ENCODE measurements at places on chromosomes 7 and 10. TPM values are rescaled to one million over a fixed set of nuclear protein-coding genes. Genes with fewer than 3 reads are reported as not detected.

Gene MRLN
- not detected for total RNA-seq

Gene ASIC3
- 4.7 TPM for total RNA-seq

Gene SRRM3
- not detected for total RNA-seq

Gene GPR37
- not detected for total RNA-seq

DNA sequence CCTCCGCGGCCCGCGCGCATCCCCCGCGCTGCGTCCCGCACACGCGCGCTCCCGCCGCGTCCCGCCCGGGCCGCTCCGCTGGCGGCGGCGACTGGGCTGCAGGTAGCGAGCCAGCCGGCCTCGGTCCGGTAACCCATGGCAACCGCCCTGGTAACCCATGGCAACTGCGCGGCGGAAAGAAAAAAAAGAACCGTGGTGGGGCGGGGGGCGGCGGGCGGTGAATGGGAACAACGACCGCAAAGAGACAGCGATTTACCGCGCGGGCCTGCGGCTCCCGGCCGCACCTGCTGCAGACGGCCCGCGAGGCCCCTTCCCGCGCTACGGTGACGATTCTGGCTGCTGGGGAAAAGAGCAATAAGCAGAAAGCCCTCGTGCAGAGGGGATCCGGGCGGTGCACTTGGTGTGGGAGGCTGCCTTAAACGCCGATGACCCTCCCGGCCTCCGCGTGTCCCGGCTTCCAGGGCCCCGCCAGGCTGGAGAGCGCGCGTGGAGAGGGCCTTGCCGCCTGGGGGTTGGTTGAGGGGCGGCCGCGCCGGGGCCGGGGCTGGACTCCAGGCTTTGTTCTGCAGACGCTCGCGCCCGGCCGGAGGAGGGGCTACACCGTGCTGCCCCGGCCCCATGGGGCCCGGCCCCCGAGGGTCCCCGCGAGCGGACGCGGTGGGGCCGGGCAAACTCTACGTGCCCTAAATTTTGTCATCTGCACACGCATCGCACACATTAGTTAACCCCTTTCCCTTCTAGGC lies 84.7 kb downstream of the SNX10 start:
- peaks cover 9% of the 10 kb centered on the region for H3K27me3 ChIP-seq
- peaks cover 11% of the 10 kb centered on the region for H3K36me3 ChIP-seq
- peak overlapping the region; percentile 75 for H3K4me3 ChIP-seq
- H3K4me1 ChIP-seq: peaks cover 8% of the 10 kb centered on the region

GRCh38 chr10:30984563-30985328 lies 46.9 kb downstream of the ZNF438 start:
- H3K4me3 ChIP-seq: peak overlapping the region; percentile 30
- no peaks in the 10 kb centered on the region for H3K27me3 ChIP-seq
- H3K36me3 ChIP-seq: peaks cover 8% of the 10 kb centered on the region
- no peak for DNase-seq
- peak overlapping the region; percentile 39 for H3K27ac ChIP-seq

DNA sequence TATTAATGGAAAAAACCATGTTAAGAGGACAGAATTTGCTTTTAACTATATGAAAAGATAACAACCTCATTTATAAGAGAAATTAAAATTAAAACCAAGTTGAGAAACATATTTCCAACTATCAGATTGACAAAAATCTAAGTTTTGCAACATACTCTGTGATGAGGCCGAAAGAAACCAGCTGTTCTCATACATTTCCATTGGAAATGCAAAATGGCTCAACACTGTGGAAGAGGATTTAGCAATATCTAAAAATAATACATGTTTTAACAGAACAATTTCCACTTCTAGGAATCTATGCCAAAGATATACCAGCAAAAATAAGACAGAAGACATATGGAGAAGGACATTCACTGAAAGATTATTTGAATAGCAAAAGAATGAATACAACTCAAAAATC lies 268.8 kb downstream of the DYNC1I1 start:
- H3K27ac ChIP-seq: no peak overlapping the region
- H3K4me1 ChIP-seq: no peaks in the 10 kb centered on the region
- H3K4me3 ChIP-seq: no peak overlapping the region
- H3K36me3 ChIP-seq: no peaks in the 10 kb centered on the region

DNA sequence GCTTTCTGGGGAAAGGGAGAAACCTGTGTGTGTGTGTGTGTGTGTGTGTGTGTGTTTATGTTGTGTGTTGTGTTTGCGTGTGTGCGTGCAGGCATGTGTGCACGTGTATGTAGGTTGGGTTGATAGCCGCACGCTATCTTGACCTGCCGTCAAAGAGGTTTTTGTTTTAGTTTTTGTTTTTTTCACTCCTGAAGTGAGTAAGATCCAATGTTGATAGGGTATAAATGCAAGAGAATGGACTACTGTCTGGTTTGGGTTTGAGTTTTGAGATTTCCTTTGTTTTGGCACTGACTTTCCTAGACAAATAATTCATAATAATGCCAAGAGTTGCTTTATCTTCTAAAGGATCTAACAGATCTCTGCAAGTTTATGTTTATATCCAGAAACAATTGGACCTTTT lies 27.8 kb downstream of the POU6F2 start:
- no peak overlapping the region for H3K4me3 ChIP-seq
- no peaks in the 10 kb centered on the region for H3K27me3 ChIP-seq
- H3K36me3 ChIP-seq: no peaks in the 10 kb centered on the region

DNA sequence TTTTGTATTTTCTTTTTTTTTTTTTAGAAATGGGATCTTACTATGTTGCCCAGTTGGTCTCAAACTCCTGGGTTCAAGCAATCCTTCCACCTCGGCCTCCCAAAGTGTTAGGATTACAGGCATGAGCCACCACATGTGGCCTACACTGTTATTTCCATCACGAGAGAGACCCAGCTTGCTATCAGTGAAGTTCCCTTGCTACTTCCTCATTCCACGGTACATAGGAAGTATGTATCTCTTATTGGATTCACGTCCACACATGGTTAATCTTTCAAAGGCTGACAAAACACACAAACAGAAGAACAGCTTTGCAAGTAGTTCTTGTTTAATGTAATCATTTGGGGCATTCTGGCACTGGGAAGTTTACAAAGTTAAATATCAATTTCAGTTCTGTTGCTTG lies 50.9 kb downstream of the DCLRE1A start:
- no peaks in the 10 kb centered on the region for H3K36me3 ChIP-seq
- no peaks in the 10 kb centered on the region for H3K4me1 ChIP-seq
- H3K27me3 ChIP-seq: peaks cover 20% of the 10 kb centered on the region
- no peak for DNase-seq
- no peak overlapping the region for H3K27ac ChIP-seq

DNA sequence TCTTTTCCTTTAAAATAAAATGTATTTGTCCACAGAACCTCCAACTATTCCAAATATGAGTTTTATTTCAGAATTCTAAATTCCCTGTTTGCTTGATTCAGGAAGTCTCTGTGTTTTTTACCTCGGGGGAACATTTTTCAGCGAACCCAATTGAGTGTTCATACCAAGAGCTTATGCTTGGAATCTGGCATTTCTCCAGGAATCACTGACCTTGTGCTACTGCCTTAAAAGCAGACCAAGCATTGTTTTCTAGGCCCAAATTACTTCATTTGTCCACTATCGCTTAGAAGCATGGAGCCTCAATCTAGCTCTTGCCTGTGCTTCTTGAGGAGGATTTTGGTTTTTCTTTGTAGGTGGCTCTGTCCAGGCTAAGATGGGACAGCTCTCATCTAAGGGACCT lies 59.4 kb downstream of the EBLN1 start:
- no peak overlapping the region for H3K4me3 ChIP-seq
- peaks cover 5% of the 10 kb centered on the region for H3K4me1 ChIP-seq
- no peak overlapping the region for H3K27ac ChIP-seq
- peaks cover 14% of the 10 kb centered on the region for H3K27me3 ChIP-seq
- peaks cover under 1% of the 10 kb centered on the region for H3K36me3 ChIP-seq
- no peak for DNase-seq

DNA sequence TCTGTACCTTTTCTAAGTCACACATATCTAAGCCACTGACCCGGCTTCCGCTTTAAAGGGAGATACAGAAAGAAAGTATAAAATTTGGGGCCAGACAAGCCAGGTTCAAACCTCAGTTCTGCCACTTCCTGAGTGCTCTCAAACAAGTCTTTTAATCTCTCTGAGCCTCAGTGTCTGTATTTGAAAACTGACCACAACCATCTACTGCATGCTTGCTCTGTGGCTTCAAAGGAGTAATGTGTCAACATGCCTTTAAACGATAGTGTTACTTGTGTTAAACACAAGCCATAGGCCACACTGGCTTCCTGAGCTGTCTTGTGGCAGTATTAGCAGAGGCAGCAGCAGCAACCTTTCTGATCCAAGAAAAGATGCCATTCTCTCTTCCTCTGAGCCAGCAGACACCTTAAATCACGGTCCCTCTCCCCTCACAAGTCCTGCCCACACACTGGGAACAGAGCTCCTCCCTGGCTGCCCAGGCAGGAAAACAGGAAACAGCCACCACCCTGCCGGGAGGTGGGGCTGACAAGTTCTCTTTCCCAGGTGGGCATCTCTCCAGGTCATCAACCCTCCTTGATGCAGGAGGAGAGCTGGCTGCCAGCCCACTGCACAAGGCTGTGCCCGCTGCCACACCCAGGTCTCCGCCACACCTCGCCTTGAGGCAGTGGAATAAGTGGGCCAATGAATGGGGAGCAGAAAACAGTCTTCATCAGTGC lies 10.7 kb downstream of the HIP1 start:
- peak overlapping the region; percentile 80 for H3K4me3 ChIP-seq
- peaks cover 47% of the 10 kb centered on the region for H3K4me1 ChIP-seq
- H3K27me3 ChIP-seq: peaks cover 19% of the 10 kb centered on the region
- no peaks in the 10 kb centered on the region for H3K36me3 ChIP-seq

DNA sequence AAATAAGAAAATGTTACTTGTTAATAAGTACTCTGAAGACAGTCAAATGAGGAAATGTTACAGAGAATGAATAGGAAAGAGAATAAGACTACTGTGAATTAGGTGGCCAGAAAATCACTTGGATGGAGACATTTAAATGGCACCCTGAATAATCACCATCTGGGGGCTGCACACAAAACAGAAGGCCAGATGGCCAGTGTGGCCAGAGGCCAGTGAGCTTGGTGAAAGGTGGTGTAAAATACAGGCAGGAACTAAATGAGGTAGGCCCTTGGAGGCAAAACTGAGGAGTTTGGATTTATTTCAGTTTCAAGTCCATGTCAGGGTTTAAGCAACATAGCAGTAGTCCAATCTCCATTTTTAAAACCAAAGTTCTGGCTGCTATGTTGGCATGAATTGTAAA lies 126.7 kb downstream of the TSPAN12 start:
- H3K27ac ChIP-seq: no peak overlapping the region
- H3K27me3 ChIP-seq: peaks cover 11% of the 10 kb centered on the region
- no peak for DNase-seq
- no peaks in the 10 kb centered on the region for H3K36me3 ChIP-seq

- peaks cover 28% of the 10 kb centered on the region for H3K27me3 ChIP-seq
- H3K4me1 ChIP-seq: peaks cover 17% of the 10 kb centered on the region
- no peaks in the 10 kb centered on the region for H3K36me3 ChIP-seq
Measured at GRCh38 chr10:21526860-21527597, 1.5 kb upstream of the SKIDA1 start.
